ENCODE measurements at places on chromosomes 4 and X.

DNA sequence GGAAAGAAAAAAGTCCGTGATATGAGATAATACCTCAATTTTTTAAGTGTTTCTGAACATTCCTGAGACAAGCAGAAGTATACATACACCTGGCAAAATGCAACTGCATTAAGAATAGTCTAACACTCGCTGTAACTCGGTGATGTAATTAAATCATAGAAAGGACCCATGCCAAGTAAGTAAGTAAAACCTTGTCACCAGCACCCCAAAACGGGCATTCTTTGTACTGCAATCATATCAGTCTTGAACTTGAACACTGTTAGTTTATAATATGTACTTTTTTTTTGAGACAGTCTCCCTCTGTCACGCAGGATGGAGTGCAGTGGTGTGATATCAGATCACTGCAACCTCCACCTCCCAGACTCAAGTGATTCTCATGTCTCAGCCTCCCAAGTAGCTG, 47.4 kb downstream of the SMIM14 start:
- DNase-seq = no peak

DNA sequence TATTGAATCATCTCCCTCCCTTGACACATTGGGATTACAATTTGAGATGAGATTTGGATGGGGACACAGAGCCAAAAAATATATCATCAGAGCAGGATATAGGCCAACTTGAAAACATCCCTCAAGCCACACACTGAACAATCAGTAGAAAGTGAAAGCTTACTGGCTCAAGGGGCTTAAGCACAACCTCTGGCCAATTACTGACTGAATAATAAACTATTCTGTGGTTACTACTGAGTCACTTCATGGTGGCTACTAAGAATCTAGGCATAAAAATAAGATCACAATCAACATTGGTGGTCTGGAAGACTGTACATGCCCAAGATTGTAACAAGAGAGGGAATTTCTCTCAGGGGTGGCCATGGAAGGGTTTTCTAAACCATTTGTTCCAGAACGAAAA, 27.4 kb upstream of the GPR174 start:
- DNase-seq = no peak

GRCh38 chrX:50638123-50638522, 167.5 kb upstream of the DGKK start:
- peak; percentile 8 for DNase-seq

DNA sequence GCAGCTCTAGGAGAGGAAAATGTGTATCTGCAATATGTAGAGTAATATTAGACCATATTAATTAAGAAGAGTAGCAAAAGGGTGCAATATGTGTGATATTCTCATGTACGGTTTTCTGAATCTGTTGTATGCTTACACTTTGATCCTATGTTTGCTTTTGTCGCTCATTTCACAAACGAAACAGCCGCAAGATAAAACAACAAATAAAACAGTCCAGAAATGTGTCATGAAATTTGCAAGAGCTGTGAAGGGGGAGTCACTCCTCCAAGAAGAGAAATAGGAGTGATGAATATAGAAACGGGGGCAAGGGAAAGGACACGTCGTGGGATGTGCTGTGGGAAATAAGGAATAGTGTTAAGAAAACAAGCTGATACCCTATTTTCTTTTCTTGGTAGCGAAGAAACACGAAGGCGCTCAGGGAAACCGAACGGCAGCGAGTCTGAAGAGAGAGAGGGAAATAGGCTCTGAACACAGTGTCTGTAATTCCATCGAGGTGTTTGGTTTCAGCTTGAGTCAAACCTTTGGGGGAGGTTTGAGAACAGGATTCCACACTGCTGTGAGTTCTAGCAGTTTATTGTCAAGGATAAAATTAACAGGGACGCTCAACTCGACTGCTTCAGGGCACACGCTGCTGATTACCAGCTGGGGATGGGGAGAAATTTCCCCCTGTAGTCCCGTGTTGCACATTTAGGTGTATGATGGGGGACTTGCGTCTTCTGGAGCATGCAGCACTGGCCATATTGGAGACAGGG, 595.6 kb upstream of the TENM3 start:
- no peak for DNase-seq

- peak; percentile 31 for DNase-seq
These were observed 494 bp downstream of the SPOCK3 start for GRCh38 chr4:167233685-167234315.

DNA sequence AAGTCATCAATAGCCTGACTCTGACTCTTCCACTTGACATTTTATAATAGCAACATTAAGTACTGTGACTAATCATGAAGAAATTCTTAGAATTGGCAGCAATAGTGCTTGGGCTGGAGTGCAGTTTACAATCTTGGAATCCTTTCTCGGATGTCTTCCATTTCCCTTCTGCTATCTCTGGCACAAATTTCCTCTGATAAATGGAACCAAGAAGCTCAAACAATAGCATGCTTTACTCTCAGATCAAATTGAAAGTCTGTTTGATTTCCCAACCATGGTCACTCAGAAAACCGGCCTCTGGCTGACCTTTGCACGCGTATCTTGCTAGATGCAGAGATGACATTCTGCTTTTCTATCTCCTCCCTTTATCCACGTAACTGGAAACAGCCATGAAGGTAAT, 99.0 kb upstream of the SPANXC start:
- DNase-seq = peak; percentile 53

GRCh38 chrX:97968376-97969163, 1084.9 kb downstream of the RPA4 start:
- peak; percentile 50 for DNase-seq

GRCh38 chr4:30724247-30724646, 4.1 kb downstream of the PCDH7 start:
- peak; percentile 15 for DNase-seq

DNA sequence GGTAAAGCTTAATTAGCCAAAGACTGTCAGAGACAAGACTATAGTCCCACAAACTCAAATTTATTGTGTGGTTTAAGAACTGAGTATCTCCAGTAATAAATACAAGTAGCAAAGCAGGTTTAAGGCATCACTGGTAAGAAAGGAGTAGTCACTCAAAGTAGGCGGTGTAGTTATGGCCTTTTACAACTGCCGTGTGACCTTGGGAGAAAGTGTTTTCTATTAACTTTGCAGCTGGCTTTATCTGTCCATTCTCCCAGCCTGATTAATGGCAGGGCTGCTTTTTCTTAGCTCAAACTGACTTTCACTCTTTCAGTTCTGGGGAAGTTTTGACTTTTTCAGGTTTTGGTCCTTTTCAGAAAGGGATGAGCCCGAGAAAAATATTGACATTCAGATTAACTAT, 7.4 kb upstream of the PAK3 start:
- DNase-seq = no peak

Measured in umbilical cord (tissue), 2 donors.